ENCODE measurements at places on chromosomes 16 and 17. TPM values are rescaled to one million over a fixed set of nuclear protein-coding genes. Genes with fewer than 3 reads are reported as not detected.

Gene CA7
- not detected for total RNA-seq

Gene FOXF1
- not detected for total RNA-seq

Gene LRRC37B
- total RNA-seq, result 27.6 TPM

Gene MYCBPAP
- 3.5 TPM for total RNA-seq

Gene TSNAXIP1
- total RNA-seq, result 14.5 TPM

Gene NDRG4
- 37.5 TPM for total RNA-seq

Gene ACE
- 6.4 TPM for total RNA-seq

Gene TAT
- total RNA-seq, result not detected

Gene C1QTNF1
- total RNA-seq, result 0.67 TPM

Gene RNF227
- total RNA-seq, result 2.3 TPM

Gene P2RX1
- total RNA-seq, result 0.60 TPM

Gene WNK4
- 5.8 TPM for total RNA-seq

Gene FGF11
- total RNA-seq, result 5.1 TPM

Gene MYH13
- total RNA-seq, result not detected

Gene TBX2
- 3.6 TPM for total RNA-seq

Gene MARVELD3
- total RNA-seq, result 33.7 TPM

Gene NPIPA3
- total RNA-seq, result 1.3 TPM

Gene SP6
- 0.74 TPM for total RNA-seq

Gene HES7
- total RNA-seq, result 0.47 TPM

Data from progenitor cell of endocrine pancreas (in vitro differentiated cells).